ENCODE measurements at places on chromosomes 4 and X.

DNA sequence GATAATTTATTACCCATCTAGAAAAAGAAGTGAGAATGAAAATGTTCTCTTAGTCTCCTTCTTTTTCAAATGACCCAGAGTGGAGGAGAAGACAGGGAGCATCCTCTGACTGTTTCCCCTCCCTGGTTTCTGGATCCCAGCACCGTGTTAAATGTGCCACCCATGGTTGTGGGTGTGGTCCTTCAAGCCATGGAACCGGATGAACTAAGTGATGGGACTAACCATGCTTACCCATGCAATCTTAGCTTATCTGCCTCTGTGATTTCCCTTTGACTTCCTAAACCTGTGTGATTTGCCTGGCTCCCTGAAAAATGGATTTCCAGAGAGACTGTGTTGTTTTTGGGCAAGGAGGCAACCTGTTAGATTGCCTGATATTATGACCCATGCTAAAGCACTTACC, 437.1 kb downstream of the MAGEB5 start:
- no peak for DNase-seq

DNA sequence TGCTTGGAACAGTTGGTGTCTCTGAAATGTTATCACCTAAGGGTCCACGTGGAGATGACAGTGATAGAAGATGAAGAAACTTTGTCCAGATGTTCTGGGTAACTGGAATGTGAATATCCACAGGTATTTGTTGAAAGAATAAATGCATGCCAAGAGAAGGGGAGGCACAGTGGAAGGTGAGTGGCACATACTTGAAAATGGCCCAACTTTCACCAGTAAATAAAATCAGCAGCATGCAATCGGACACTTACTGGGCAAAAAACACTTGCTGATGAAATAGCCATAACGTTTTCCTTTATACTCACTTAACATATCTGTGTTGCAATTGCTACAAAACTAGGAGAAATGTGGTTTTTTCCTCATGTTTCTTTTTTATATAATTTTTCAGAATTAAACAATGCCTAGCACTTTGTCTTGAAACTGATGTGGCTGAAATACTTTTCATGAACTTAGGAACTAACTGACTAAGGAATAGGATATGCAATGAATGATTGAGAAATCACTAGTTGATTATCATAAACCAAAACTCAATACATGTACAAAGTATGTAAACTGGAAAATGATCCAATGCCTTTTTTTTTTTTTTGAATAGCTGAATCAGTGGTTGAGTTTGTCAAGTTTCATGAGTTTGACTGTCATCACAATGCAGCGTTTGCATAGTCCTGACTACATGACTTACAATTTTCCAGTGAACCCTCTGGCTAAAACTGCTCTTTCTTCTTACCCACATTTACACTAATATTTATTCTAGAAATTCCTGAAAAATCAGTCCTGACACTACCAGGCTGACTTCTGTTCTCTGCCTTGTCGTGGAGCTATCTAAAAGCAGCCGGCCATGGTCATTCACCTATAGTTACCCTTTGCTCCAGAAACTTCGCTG, 127.4 kb downstream of the CPE start:
- DNase-seq = no peak

GRCh38 chrX:24846550-24847150, 152.9 kb downstream of the POLA1 start:
- DNase-seq = no peak

DNA sequence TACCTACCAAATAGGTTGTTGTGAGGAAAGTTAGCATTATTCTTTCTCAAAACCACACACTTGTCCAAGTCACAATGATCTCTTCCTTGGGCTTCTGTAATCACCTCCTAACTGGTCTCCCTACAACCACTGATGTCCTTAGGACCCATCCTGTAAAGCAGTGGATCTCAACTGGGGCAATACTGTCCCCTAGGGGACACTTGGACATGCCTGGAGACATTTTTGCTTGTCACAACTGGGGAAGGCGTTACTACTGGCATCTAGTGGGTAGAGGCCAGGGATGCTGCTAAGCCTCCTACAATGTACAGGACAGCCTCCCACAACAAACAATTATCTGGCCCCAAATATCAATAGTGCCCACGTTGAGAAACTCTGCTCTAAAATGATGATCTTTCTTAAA, 118.7 kb upstream of the AP1S2 start:
- no peak for DNase-seq

DNA sequence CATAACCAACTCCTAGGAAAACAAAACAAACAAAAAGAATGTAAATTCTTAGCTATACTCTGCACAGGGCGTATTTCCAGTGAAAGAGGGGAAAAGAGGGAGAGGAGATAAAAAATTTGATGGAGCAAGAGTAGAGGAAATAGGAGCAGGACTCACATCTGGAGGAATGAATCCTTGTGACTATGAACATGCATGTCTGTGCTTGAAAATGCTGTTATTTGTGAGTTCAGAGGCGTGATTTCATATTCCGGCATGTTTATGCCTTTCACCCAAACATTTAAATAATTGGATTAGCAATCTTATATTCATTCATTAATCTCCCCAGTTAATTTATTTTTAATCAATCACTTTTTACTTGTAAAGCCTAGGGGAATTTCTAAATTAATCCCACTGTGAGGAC, 11.2 kb upstream of the NUDT11 start:
- DNase-seq = no peak
